Cardiac muscle cell (in vitro differentiated cells and primary cell): ENCODE measurements at places on chromosomes 1 and 21.

DNA sequence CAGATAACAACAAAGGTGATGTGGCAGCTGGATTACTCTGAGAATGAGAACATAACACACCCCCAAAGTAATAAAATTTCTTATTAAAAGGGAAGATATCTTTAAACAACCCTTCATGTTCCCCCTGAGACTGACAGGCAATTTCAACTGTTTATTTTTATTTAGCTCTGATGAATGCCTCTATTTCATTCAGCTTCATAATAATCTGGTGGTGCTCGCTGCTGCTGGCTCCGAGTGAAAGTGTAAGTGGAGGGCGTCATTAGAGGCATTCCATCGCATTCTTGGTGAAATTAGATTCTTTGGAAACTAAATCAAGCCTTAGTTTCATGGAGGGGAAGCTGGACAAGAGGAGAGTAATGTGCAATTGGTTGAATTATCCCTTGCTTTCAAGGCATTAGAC, 128.9 kb downstream of the GRIK1 start:
- DNase-seq: no peak

DNA sequence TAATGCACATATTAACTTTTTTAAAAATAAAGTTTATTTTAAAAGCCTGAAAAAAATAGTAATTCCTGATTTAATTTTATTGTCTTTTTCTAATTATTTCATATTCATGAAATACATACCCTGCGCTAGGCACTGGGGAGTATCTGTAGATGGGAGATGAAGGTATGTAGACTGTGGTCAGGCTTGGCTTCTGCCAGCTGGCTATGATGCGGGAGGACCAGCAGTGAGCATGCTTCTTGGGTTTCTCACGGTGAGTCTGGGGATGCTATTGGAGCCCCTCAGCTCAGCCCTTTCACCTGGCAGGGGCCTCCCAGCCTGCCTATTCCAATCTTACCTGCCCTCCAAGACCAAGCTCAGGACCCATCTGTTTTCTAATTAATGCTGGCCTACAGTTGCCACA, 138.4 kb downstream of the NOS1AP start:
- DNase-seq: no peak

- DNase-seq: no peak
Measured at GRCh38 chr1:198936371-198937083, 297.7 kb downstream of the PTPRC start.

- no peak for DNase-seq
Measured at GRCh38 chr1:238177960-238178645, 287.4 kb upstream of the ZP4 start.

DNA sequence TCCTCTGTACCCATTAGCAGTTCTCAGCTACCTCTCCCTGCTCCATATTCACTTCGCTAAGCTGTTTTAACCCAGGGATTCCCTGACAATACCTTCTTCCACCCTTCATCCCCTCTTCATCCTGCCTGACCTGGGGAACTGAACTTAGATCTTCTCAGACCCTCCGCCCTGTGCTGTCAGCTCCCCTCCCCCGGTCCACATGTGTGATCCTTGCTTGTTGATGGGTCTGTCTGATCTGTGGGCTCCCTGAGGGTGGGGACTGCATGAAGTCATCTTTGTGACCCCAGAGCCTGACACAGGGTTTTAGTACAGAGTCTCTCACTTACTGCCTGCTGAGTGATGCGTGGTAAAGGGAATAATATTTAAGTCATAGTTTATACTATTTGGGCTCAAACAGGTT, 11.8 kb downstream of the CHAF1B start:
- no peak for DNase-seq

DNA sequence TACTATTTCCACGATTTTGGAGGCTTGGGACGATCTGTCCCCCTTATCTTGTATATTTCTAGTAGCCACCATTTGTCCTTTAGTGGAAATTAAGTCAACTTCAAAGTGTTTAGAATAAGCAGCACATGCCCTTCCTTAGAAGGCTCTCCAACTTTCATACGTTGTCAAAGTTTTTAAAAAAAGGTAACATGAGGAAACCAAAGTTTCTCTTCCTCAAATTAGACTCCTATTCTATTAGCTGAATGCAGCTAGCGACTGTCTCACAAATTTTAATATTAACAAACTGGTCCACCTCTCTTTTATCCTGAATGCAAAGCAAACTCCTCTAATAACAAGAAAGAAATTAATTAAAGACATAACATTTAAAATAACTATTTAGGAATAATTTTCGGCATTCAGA, 6.9 kb downstream of the C1orf174 start:
- no peak for DNase-seq

DNA sequence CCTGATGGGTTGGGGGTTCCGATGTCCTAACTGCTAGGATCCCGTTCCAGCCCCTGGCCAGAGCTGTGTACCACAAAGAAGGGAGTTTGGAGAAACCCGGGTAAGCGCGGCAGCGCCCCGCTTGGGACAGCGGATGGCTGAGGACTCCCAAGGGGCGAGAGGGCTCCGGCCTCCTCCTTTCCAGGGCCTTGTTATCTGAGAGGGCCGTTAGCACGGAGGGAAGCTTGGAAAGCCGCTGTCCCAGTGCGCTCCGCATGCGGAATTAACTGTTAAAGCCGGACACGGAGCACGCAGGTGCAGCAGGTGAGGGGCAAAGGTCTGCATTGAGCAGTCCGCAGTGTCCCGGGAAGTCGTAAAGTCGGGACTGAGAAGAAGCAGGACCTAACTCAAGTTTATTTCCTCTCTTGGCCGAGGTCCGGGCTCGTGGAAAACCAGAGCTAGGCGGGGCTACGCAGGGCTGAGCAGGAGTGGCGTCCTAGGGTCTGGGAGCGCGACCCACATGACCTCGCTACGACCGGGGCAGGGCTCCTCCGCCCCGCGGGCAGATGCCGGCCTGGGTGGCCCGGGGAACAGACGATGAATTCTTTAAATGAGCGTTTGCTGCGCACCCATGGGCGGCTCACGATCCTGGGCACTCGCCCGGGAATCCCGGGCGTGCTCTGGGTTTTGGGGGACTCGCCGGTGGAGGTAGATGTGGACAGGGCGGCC, 4.5 kb downstream of the LHX4 start:
- DNase-seq: no peak

DNA sequence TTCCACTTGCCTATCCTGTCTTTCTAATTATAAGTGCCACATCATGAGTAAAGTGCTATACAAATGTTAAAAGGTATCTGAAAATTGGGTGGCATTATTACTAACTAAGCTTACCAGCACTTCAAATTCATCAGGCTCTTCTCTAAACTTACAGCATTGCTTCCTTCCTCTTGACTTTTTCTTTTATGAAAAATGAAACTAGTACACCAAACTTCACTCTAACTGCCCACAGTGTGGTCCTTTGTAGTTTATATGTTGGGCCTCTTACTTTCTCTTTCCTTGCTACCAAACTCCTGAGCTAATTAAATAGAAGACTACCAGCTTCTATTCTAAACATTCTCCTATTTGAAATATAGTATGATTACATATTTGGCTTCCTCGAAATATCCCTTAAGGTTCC, 81.8 kb downstream of the NOTCH2 start:
- no peak for DNase-seq

DNA sequence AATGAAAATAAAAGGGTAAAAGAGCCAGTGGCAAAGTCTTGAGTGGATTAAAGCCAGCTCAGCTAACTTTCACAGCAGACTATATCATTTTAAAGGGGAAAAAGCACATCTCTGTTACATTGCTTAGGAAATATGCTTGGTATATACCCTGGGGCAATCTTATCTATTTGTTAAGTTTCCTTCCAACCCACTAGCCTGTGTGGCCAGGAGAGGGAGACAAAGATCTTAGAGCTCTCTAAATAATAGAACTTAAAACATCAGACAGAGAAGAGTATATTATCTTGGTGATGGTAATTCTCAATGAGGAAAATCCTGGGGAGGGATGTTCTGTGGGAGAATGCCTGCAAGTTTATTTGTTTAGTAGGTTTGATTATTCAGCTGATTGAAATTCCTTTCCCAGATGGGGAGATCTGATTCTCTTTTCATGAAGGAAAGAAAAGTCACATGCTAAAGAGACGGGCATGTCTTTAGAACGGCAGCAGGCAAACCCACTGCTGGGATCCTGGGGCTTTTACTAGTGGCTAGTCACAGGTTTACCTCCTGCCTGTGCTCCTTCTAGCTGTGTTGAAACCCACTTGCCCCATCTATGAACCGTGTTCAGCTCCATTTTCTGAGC, 3.6 kb downstream of the KCNE2 start:
- peak; percentile 66 for DNase-seq

GRCh38 chr1:239913141-239913585, 178.5 kb upstream of the FMN2 start:
- DNase-seq: no peak

DNA sequence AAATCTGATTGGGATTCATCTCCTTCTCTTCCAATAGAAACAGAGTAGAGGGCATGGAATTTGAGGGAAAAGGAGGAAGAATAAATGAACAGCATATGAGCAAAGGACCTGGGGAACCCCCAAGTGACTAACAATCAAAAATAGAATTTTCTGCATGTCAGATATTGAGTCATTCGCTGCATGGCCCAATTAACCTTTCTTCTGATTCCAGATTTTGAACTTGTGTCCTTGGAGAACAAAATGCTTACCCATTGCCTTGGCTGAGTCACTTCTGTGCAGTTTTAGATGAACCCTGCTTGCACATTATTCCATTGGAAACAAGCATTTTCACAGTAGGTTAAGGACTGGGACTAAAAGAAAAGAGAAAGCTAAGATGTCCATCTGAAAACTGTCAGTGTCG, 390.5 kb downstream of the ST6GALNAC3 start:
- DNase-seq: no peak

DNA sequence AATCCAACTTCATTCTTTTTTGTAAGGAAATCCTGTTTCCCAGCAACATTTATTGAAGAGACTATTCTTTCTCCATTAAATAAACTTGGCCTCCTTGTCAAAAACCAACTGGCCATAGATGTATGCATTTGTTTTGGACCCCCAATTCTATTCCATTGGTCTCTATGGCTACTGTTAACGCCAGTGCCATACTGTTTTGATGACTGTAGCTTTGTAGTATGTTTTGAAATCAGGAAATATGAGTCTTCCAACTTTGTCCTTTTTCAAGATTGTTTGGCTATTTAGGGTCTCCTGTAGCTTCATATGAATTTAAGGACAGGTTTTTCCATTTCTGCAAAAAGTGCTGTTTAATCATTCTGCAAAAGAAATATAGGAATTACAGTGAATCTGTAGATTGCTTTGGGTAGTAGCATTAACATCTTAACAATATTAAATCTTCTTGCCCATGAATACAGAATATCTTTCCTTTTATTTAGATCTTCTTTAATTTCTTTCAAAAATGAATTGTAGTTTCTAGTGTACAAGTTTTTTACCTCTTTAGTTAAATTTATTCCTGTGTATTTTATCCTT, 61.3 kb downstream of the ITGB3BP start:
- DNase-seq: no peak

- peak; percentile 47 for DNase-seq
Measured at GRCh38 chr1:66022904-66023620, 230.4 kb downstream of the PDE4B start.

DNA sequence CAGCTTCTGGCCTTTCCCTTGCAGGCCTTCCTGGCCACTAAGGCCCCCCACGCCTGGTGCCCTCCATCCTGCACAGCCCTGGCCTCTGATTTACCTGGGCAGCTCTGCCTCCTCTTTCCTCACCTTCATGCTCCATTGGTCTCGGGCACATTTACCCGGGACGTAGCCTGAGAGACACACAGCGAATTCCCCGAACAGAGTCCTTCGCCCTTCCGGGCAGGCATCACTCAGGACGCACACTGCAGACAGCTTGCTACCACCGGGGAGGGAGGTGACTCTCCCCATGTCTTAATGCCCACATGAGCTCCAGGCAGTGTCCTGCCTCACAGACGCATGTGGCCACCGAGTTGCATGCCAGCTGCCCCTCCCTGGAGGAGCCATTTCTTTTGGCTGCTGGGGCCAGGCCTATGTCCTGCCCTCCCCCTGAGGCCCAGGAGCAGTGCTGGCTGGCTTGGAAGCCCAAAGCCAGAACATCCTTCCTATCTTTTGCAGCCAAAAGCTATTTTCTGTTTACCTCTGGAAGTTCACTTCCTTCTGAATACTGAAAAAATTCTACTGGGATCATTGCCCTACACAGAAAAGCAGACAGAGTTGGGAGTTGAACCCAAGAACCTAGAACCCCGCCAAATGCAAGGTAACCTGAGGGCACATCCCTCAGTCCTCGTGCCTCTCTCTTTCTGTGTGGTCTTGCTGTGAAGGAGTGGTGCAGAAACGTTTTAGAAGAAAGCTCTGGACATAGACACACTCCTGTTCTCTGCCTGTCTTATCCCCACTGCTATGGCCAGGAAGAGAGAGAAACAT, 209.5 kb downstream of the TOMM20 start:
- DNase-seq: no peak

DNA sequence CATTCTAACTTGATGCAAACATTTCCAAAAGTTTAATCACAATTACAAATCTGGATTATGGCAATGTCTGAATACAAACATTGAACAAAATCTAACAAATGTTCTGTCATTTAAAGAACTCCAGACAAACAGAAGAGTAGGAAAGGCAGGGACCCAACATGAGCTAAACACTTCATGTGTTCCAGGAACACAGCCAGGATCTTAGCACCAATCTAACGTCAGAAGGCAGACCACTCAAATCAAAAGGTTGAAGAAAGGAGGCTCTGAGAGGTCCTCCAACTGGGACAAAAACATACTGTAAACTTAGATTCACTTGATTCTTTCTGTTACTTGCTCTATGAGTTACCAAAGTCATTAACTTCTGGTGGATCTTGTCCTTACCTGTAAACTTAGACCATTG, 374.0 kb downstream of the NEGR1 start:
- DNase-seq: no peak

DNA sequence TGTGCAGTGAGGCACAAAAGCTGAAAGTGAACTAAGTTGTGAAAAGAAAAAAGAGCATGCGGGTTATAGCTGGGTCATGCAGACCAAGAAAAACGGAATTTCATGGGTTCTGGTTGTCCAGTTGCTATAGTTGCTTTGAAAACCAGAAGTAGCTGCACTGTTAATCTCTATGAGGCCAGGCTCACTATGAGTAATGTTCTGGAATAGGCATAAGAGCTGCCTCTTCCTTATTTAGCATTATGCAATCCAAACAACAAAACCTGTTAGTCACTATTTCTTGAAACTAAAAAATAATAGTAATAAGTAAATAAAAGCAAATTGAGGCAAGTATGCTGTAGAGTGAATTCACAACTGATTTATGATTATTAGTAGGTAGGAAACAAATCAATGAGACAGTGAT, 1383.7 kb downstream of the MRPL39 start:
- no peak for DNase-seq

DNA sequence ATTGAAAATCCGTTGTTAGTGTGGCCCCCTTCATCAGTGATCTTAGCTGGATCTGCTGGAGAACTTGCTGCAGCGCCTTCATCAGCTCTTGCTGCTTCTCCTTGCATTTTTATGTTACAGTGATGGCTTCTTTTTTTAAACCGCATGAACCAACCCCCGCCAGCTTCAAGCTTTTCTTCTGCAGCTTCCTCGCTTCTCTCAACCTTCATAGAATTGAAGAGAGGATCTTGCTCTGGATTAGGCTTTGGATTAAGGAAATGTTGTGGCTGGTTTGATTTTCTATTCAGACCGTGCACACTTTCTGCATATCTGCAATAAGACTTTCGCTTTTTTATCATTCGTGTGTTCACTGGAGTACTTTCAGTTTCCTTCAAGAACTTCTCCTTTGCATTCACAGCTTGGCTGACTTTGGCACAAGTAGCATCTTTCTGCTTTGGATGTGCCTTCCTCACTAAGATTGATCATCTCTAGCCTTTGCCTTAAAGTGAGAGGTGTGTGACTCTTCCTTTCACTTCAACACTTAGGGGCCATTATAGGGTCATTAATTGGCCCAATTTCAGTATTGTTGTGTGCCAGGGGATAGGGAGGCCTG, 13.1 kb downstream of the RNF187 start:
- DNase-seq: no peak
